ENCODE measurements at places on chromosomes 12 and 14. TPM values are rescaled to one million over a fixed set of nuclear protein-coding genes. Genes with fewer than 3 reads are reported as not detected.

Gene TMTC1
- total RNA-seq: 4.6 TPM

Gene OR6C65
- total RNA-seq: not detected

Gene CBLN3
- 1.6 TPM for total RNA-seq

Gene SNW1
- total RNA-seq: 27.5 TPM

Gene CLEC1A
- not detected for total RNA-seq

Gene SMCO2
- not detected for total RNA-seq

Gene RAPGEF3
- 2.1 TPM for total RNA-seq

Gene GALNT8
- not detected for total RNA-seq

Gene OTUB2
- 3.7 TPM for total RNA-seq

Gene TC2N
- total RNA-seq: 0.16 TPM

Gene LHX5
- not detected for total RNA-seq

Gene GPR68
- 0.89 TPM for total RNA-seq

Gene UNC79
- total RNA-seq: 0.13 TPM

Gene C12orf56
- total RNA-seq: 1.3 TPM

Gene FAR2
- total RNA-seq: 19.6 TPM

Gene CEBPE
- total RNA-seq: not detected

Gene MYH6
- not detected for total RNA-seq

Gene GXYLT1
- total RNA-seq: 9.5 TPM

Gene PTPRR
- total RNA-seq: 0.25 TPM

Gene PTHLH
- 2.6 TPM for total RNA-seq

Gene PPM1A
- 11.9 TPM for total RNA-seq

Gene KRT83
- not detected for total RNA-seq

Gene ALG10B
- 2.0 TPM for total RNA-seq
